CD14-positive monocyte (primary cell): ENCODE measurements at places on chromosomes 1 and 21.

DNA sequence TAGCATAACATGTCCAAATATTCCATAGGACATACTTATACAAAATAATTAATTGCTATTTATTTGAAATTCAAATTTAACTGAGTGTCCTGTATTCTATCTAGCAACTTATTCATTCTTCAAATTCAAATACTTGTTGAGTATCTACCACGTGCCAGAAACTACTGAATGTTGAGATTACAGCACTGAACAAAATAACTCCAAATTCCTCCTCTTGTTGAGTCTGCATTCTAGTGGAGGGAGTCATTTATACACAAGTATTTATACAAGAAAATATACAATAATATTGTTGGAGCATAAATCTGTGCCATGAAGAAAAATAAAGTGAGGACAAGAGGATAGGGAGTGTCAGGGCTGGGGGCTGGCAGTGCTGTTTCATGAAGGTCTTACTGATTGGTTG is 43.7 kb upstream of the CDC42BPA start:
- no peak for DNase-seq

- DNase-seq, result peak; percentile 33
Observed at GRCh38 chr21:15752763-15753407, 23.1 kb downstream of the USP25 start.

DNA sequence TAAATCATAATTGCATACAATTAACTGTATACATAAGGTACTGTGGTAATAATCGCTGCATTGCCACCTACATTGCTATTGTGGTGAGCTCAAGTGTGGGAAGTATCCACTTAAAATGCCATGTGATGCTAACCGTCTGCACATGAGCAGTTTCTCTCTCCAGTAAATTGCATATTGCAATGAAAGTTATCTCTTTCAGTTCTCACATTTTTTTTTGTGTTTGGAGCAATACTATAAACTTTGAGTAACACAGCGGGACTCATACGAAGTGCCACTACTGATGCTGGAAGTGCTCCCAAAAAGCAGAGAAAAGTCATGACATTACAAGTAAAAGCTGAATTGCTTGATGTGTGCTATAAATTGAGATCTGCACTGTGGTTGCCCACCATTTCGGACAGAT is 38.5 kb downstream of the DISC1 start:
- DNase-seq, result no peak

GRCh38 chr1:42736152-42736551 is 3.9 kb downstream of the CLDN19 start:
- DNase-seq, result peak; percentile 1

DNA sequence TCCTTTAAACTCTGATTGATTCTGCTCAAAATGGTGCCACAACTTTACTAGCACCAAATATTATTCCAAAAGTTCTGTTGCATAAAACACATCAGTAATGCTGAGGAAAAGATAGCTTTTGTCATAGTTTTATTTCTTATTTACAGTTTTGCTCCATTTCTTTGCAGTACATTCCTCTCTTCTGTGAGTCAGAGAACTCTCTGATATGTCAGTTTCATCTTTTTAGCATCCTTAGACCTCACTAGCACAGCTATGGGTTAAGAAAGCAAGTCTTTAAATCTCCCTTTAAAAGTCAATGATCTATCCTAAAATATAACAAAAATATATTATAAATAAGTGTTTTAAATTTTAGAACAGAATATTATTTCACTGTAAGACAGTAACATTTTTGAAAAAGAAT is 356.6 kb upstream of the SNX7 start:
- DNase-seq, result no peak

- no peak for DNase-seq
Observed at GRCh38 chr1:234535763-234536515, 57.0 kb upstream of the TARBP1 start.

DNA sequence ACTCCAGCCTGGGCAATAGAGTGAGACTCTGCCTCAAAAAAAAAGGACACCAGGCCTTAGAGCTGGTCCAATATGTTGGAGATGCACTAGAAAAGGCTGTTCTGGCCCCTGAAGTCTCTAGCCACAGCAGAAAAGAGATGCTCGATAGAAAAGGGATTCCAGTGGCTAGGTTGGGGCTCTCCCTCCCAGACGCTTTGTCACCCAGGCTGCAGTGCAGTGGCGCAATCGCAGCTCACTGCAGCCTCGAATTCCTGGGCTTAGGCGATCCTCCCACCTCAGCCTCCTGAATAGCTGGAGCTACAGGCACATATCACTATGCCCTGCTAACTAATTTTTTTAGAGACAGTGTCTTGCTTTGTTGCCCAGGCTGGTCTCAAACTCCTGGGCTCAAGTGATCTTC is 18.2 kb downstream of the PDZK1 start:
- no peak for DNase-seq

- DNase-seq, result no peak
Observed at GRCh38 chr1:164054331-164054730, 504.7 kb upstream of the PBX1 start.

DNA sequence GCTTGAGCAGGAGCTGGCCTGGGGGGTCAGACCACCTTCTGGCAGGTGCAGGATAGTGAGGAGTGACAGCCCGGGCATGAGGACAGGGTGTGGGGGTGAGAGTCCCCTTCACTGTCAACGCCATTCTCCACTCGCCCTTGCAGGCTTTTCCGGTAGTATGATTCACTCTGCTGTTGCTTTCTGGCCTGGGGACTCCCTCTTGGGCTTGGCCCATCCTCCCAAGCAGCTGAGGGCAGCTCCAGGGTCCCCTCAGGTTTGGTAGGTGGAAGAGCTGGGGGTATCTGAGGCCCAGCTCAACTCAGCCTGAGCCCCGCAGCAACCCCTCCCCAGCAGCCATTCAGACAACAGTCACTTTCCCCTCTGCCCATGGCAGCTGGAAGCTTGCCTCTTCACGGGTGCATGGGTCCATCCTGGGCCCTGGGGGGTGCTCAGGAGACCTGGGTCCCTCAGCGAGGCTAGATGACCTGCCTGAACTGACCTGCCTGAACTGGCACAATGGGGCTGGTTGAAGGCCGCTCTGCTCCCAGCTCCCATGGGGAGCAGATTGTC is 1.3 kb downstream of the CLDN19 start:
- DNase-seq, result no peak

DNA sequence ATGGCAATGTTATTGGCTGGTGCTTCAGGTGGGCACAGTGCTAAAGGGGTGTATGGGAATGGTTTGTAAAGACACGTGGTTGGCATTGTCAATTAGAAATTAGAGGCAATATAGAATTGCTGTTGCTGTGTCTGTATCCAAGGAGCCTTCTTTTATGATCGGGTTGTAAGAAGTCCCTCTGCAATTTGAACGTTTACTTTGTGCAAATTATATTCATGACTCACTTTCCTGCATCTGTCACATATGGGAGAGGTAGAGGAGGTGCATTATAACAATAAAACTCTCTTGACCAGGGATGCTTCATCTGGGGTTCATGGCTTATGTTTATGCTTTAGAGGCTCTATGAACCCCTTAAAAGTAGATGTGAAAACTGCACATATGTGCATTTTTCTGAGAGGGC is 130.4 kb upstream of the DNAH14 start:
- no peak for DNase-seq

GRCh38 chr1:43274125-43274803 is 4.5 kb downstream of the TMEM125 start:
- DNase-seq, result peak; percentile 59

DNA sequence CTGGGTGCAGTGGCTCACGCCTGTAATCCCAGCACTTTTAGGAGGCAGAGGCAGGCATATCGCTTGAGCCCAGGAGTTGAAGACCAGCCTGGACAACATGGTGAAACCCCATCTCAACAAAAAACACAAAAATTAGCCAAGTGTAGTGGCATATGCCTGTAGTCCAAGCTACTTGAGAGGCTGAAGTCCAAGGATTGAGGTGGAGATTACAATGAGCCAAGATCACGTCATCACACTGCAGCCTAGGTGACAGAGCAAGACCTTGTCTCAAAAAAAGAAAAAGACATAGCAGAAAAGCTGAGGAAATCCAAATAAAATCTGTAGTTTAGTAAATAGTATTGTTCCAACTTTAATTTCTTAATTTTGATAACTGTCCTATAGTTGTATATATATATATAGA is 11.5 kb upstream of the ASH1L start:
- no peak for DNase-seq

GRCh38 chr1:35932158-35932636 is 1.3 kb downstream of the AGO3 start:
- DNase-seq, result no peak

DNA sequence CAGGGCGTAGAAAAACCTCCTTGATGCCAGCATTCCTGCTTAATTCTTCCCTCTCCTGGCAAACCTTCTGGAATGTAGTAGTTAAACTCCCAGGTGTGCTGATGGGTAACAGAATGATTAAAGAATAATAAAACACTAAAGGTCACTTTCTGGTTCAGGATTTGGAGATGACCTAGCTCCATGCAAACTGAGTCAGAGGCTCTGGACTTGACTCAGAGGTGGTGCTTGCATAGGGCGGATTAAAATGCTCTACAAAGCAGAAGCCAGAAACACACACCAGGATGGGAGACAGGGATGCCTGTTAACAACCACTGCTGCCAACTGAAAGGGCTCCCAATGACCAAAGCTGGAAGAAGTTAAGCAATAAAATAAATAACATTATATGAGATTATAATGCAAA is 41.5 kb downstream of the KRTAP19-8 start:
- DNase-seq, result no peak

DNA sequence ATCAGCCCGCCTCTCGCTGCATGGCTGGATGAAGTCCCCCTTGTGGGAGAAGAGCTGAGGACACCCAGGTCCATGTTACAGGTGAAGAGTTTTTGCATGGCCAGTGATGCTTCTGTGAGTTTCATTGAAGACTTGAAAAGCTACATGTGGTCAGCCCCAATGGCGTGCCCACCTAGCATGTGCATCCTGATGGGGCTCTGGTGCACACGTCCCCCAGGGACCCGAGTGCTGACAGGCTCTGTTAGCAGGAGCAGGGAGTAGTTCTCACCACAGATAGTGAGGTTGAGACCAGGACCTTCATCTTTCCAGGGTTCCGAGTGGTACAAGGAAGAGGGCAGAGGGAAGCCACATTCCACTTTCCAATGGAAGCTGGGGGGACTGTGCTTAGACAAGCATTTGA is 184.8 kb upstream of the C1orf174 start:
- DNase-seq, result no peak

DNA sequence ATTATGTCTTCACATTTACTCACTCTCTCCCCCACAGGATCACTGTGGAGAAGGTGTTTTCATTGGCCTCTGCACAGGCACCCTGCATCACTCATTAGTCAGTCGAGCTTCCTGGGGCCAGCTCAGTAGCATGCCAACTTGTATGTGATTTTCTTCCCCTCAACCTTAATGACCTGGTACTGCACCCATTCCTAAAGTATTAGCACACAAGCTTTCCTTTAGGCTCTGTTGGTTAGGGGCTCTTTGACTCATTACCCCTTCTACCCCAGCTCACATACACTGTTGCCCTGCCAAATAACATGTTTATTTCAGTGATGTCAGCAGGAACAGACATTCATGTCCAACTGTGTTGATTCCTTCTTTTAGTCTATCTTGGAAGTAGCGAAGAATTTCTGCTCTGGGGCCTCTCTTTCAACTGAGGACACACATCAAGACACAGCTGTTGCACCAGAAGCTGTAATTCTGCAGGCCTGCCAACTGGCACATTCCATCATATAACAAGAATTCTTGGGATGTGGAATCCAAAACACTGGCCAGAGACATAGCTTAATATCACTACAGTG is 603.5 kb upstream of the ADAMTS5 start:
- no peak for DNase-seq

DNA sequence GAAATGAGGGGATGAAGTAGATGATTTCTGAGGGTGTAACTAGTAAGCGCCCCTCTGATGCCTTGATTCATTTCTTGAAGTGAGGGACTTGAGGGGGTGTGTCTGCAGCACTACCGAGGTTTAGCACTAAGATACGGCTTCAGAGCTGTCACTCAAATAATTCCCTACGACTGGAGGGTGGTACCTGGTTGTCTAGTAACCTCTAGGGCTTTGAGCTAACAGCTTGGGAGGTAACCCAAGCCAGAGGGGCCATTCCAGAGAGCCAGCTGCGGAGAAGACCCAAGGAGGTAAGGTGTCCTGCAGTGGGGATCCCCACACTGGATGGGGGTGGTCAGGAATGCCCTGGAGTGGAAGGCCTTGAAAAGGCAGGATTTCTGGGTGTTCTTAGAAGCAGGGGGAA is at the start of gene TTC24:
TSS of gene TTC24 (plus strand) at position 252 of the 400 bp plus-strand sequence. CDS start 1,642 bp downstream, outside the sequence.
- no peak for DNase-seq

DNA sequence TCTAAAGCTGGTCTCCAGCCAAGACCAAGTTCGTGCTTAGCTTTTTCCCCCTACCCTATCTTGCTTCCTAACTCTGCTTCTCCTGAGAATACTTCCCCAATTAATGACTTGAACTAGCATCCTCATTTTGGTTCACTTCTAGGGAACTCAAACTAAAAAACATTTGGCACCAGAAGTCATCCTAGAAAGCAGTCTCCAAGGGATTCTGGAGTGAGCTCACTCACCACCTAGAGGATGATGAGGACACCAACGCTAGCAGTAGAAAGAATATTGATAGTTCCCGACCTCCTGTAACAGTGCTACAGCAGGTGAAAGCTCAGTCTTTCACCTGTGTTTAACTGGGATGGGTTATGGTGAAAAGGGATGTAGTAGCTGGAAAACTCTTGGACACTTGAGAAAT is 4.7 kb upstream of the PSMB2 start:
- DNase-seq, result no peak

GRCh38 chr1:225485991-225486530 is 58.2 kb upstream of the LBR start:
- no peak for DNase-seq

GRCh38 chr1:225748529-225748928 is 29.1 kb upstream of the SRP9 start:
- DNase-seq, result no peak
